ENCODE measurements at places on chromosomes 5 and 9.
A peak's percentile ranks its signal among the peaks of the same experiment; 100 is the strongest.

- DNase-seq = no peak
Observed at GRCh38 chr9:69215774-69216485, 41.9 kb downstream of the TJP2 start.

- no peak for DNase-seq
Observed at GRCh38 chr5:165495829-165496380, 1990.5 kb downstream of the MAT2B start.

DNA sequence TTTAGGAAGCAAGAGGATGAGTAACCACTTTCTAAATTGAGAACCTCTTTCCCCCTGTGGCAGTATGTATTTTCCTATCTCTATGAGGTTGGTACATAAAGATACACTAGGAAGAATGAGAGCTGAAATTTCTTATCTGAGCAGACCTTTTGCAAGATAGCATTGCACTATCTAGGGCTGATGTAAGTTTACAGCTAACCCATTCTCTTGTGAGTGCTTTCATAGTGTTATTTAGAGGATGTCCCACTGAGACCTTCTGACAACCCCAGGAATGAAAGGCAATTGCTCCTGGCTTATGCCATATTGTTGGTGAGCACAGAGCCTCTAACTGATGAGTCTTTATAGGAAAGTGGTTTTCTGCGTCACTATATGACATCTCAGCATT, 1209.3 kb upstream of the CDH6 start:
- DNase-seq = peak; percentile 11

DNA sequence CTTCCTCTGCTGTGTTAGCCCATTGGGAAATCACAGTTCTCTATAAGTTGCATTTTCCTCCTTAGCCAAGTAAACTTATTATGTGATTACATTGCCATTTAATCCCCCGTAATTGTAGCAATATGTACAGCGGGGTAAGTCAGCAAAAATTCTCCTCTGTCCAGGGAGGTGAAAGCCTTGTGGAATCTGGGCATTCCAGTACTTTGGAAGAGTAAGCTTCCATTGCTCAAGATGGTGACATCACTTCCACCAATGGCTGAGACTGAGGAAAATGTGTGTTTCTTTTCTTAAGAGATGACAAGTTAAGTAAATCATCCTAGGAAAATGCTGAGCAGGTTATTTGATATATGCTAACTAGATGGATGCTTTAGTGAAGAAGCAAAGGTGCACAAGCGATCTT, 436.7 kb downstream of the CETN3 start:
- no peak for DNase-seq

- DNase-seq = no peak
Observed at GRCh38 chr9:29668732-29669131, 2095.5 kb upstream of the C9orf72 start.

- DNase-seq = no peak
Observed at GRCh38 chr9:76684213-76684612, 80.0 kb upstream of the PCA3 start.

DNA sequence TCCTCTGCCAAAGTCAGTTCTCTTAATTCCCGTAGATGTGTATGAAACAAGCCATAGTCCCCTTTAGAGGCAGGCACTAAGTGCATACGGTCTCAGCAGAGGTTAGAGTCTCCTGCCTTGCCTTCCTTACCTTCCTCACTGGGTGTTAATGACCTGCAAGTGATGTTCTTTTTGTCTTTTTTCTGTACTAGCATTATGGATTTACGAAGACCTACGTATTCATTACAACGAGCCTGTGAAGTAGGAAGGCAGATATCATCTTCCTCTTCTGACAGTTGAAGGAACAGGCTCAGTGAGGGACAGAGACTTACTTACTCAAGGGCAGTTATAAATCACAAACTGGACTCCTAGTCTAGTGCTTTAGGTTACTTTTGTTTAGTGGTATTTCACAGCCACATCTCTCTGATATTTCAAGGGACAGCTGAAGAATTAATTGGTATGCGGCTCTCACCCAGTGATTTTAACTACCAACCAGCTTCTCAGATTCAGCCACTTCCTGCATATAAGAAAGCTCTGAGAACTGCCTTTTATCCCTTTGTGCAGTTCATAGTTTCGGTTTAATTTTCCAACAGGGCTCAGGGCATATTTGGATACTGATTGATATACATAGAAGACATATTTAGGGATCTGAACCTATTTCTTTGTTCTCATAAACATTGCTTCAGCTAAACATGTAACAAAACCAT, 85.1 kb upstream of the CKMT2 start:
- no peak for DNase-seq

DNA sequence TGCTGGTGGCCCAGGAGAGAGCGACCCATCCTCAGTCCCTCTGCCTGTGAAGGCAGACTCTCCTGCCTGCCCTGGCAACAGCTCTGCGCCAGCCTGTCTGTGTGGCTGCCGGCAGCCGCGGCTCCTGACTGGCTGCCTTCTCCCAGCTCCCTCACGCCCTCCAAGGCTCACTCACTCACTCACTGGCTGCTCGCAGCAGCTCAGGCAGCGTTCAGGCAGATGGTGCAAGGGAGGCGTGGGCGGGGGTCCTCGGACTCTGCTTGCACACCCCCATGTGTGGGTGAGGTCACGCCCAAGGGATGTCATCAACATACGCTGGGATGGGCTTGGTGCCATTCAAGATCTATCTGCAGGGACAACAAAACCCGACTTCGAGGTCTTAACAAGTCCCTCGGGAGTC, 66.7 kb downstream of the DAB2IP start:
- DNase-seq = peak; percentile 58

- no peak for DNase-seq
Observed at GRCh38 chr9:134548618-134549017, 93.0 kb upstream of the COL5A1 start.

- no peak for DNase-seq
Observed at GRCh38 chr5:32432633-32433032, 11.9 kb downstream of the ZFR start.

DNA sequence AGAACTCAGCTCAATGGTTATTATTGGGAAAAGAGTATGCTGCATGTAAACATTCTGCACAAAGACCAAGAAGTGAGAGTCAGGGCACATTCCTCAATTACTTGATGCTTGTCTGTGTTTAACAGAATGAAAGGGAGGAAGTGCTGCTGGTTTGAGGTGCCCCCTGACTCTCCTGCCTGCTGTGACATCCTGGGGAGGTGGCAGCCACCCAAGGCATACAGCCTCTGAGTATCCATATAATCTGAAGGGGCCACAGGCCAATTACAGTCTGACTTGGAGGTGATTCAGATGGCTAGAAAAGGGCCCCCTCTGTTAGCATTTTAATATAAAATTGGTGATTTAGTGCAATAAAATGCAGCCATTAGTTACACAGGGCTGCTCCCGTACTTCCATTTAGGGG, 313.8 kb downstream of the ASTN2 start:
- no peak for DNase-seq

DNA sequence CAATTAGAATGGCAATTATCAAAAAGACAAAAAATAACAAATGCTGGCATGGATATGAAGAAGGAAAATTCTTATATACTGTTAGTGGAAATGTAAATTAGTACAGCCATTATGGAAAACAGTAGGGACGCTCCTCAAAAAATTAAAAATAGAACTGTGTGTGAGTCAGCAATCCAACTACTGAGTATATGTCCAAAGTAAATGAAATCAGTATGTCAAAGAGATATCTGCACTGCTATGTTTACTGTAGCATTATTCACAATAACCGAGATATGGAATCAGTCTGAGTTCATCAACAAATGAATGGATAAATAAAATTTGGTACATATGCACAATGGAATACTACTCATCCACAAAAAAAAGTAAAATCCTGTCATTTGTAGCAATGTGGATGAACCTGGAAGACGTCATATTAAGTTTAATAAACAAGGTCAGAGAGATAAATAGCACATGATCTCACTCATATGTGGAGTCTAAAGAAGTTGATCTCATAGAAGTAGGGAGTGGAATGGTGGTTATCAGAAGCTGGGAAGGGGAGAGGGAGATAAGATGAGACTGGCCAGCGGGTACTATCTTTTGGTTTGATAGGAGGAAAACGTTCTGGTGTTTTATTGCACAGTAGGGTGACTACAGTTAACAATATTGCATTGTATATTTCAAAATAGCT, 16.6 kb upstream of the SHC3 start:
- no peak for DNase-seq

- no peak for DNase-seq
Observed at GRCh38 chr5:168978015-168978414, 322.9 kb downstream of the SLIT3 start.

DNA sequence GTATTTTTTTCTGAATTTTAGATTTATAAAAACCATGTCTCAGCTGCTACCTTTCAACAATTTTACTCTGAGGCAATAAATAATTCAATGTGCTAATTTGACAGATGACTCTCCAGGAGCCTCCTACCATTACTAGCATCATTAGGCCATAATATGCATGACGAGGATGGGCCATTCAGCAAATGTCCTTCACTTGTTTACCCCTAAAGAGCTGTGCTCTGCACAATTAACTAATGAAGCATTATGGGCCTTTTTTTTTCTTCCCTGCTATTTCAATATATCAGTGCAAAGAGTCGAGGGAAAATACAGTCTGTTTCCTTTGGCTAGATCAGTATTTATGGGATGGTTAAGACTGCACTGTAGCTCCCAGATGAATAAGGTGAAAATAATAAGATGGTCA, 627.2 kb downstream of the ISL1 start:
- DNase-seq = no peak
